Endodermal cell (in vitro differentiated cells): ENCODE measurements at places on chromosomes 3 and 15. TPM values are rescaled to one million over a fixed set of nuclear protein-coding genes. Genes with fewer than 3 reads are reported as not detected.
A peak's percentile ranks its signal among the peaks of the same experiment; 100 is the strongest.

Gene ACP3
- total RNA-seq = 18.5 to 26.3 TPM (median 24.6 TPM) in 3 replicates

DNA sequence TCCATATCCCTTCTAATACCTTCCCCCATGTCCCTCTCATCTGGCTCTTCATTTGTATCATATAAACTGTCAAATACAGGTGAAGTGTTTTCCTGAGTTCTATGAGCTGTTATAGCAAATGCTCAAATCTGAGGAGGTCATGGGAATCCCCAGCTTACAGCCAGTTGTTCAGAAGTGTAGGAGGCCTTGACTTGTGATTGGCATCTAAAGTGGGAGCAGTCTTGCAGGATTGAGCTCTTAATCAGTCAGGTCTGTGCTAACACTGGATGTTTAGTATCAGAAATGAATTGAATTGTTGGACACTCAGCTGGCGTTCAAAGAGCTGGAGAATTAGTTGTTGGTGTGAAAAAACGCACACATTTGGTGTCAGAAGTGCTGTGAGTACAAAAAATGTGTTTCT, 65.0 kb downstream of the IFT57 start:
- no peak for DNase-seq

DNA sequence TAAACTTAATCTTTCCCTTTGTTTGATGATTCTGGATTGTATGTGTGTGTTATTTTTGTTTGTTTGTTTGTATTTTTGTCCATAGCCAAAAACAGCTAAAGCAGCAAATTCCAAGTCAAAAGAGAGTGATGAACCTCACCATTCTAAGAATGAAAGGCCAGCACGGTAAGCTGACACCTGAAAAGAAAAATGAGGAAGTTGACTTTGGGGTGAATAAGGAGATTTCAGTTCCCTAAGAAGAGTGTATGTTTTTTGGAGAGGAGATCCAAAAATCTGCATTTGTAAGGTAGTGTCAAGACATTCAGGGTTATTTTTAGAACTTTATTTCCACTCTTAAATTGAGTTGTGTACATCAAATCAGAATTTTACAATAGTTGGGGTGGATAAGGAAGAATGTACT, 52.3 kb upstream of the UTS2B start:
- no peak for DNase-seq

GRCh38 chr3:51712963-51713362, 6.1 kb downstream of the GRM2 start:
- peak; percentile 24 for DNase-seq

Gene ACKR4
- not detected in 3 replicates for total RNA-seq

GRCh38 chr15:51775967-51776816, 24.8 kb downstream of the TMOD2 start:
- peak; percentile 88 for DNase-seq

- DNase-seq = peak; percentile 71
Observed at GRCh38 chr3:72306800-72307341, 521.9 kb upstream of the PROK2 start.

DNA sequence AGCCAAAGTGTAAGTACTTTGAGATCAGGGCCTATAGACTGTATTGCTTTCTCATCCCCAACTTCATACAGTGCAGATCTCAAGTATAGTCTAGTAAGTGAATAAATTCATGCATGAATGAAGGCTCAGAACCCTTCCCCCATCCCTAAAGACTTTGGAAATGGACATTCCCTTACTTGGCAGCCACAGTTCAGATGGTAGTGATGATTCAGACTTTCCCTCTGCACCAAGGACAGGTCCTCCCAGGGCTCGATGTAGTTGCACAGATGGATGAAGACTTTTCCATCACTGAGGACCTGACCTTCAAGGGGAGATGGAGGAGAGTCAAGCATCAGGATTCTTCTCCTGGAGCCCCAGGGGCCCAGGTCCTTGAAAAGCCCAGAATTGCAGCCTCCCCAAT, 4.6 kb downstream of the TIMP4 start:
- no peak for DNase-seq

Gene PLA2G4D
- total RNA-seq = not detected in 2 replicates

Gene TOP2B
- 182 to 201 TPM (median 196 TPM) in 3 replicates for total RNA-seq

Gene SLC27A2
- total RNA-seq = 4.0 and 4.1 TPM in 2 replicates

DNA sequence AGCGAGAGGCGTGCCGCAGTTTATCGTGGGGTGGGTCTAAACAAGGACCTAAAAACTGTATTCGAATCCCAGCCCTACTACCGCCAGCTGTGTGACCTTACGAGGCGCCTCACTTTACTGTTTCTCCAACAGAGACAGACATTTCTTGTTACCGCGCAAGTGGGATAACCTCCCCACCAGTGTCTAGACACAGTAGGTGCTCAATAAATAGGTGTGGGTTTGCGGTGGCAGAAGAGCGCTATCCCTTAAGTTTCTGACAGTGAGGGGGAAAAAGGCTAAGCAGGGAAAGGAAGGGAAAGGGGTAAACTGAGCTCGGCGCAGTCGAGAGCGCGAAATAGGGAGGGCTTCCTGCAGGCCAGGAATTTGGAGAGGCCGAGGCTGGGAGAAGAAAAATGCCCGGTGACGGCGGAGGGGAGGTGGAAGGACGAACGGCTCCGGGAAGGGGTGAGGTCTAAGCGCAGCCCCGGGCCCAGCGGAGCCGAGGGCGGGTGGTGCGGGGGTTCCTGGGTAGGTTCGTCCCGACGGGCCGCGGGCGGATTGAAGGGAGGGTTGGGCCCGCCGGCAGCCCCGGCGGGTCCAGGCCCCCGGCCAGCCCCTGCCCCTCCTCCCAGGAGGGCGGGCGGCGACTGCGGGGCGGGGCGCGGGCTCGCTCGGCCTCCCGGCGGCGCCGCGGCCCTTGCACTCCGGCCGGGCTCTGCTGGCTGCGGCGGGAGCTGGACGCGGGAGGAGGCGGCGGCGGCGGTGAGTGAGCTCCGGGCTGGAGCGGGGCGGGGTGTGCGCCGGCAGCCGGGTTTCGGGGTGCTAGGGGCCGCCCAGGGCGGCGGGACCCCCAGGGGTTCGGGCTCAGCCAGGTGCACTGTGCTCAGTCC, at the start of gene CGNL1:
TSS of gene CGNL1 (plus strand) at position 679 of the 869 bp plus-strand sequence. CDS start 61,495 bp downstream, outside the sequence.
- peak; percentile 87 for DNase-seq
